Stimulated activated CD4-positive, alpha-beta T cell treated with anti-CD3 and anti-CD28 coated beads, Interleukin-4, amount 100 ng/mL, for 24 hours (primary cell): ENCODE measurements at places on chromosomes 1 and 21.
A peak's percentile ranks its signal among the peaks of the same experiment; 100 is the strongest.

- DNase-seq = no peak
Observed at GRCh38 chr1:1900883-1901640, 10.2 kb upstream of the GNB1 start.

GRCh38 chr1:199182186-199182843 lies 543.5 kb downstream of the PTPRC start:
- DNase-seq = no peak

DNA sequence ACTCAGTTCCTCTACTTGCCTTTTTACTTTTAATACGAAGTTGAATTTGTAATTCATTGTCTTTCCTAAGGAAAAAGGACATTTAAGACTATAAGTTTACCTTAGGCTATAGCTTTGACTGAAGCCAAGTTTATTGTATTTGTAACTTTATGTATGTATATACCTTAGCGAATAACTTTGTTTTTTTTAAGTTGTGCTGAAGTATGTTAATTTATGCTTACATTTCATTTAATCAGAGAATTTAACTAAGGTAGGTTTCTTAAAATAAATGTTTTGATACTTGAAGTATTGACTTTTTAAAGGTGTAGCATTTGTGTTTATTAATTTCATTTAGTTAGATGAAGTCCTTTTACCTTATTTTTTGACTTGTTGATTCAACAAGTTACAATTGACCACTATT lies 55.2 kb upstream of the TPTE start:
- DNase-seq = no peak

DNA sequence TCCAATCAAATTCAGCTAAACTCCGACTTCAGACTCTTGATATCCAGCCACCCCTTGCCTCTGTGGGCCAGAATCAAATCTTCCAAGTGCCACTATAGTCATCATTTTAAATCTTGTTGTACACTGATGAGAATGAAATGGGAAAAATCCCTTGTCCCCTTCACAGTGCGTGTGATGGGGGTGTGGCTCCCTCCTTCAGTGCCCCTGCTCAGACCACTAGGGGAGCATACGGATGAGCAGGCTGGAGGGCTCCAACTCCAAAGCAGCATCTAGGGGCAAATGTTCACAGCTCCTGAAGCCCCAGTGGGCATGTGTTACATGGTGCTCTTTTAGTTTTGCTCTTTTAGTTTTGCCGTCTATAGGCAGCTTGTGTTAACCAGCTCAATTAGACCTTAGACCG lies 35.4 kb upstream of the HSD3B1 start:
- DNase-seq = no peak

- DNase-seq = no peak
Observed at GRCh38 chr1:244022311-244022710, 28.8 kb upstream of the ZBTB18 start.

DNA sequence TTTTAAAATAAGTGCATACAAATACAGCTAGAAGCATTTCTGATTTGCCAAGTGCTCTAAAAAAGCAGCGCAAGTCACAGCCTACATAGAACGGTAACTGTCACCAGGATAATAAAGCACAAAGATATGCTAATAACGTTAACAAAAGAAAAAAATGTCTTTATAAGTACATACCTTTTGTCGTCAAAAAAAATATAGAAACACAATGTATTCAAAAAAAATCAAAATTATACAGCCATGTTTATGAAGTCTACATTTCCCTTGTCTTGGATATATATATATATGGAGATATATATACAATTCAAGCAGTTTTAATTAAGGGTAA lies 3.2 kb downstream of the IRF2BP2 start:
- DNase-seq = no peak

GRCh38 chr1:30673395-30673794 lies 50.0 kb downstream of the MATN1 start:
- DNase-seq = no peak

- DNase-seq = no peak
Observed at GRCh38 chr1:85746777-85747176, 38.5 kb upstream of the ZNHIT6 start.

DNA sequence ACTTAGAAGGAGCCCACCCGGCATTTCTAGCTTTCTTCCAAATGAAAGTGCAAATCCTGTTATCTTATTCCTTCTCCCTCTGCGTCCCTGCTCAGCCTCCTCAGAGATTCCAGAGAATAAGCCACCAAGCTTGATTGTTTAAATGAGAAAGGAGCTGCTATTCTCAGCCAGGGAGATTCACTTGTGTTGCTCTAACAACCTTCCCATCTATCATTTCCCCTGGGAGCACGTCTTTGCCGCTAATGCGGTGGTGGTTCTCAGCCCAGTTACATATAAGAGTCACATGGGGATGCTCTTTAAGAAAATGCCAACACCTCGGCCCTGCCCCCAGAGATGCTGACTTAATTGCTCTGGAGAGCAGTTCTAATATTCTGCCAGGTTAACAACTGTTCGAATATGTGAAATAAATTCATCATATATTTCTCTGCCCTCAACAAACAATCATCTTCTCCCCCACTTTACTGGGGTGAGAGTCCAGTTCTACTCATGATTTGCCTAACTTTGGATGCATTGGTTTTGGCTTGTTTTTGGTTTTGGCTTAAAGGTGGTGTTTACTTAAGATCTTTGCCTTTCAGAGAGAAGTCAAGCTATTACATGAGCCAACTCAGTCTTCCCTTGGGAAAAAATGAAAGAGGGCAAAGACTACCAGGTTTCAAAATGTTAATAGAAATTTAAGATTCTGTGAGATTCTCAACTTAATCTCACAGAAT lies 213.9 kb downstream of the SEC16B start:
- no peak for DNase-seq

GRCh38 chr1:231058416-231059109 lies 18.5 kb upstream of the FAM89A start:
- DNase-seq = no peak

GRCh38 chr21:42148584-42148983 lies 70.4 kb upstream of the ABCG1 start:
- no peak for DNase-seq

GRCh38 chr1:27383039-27383605 lies at the start of gene CD164L2:
TSS of gene CD164L2 (minus strand) at chr1:27383333. CDS start at chr1:27383239, 94 bp downstream.
- peak; percentile 53 for DNase-seq

DNA sequence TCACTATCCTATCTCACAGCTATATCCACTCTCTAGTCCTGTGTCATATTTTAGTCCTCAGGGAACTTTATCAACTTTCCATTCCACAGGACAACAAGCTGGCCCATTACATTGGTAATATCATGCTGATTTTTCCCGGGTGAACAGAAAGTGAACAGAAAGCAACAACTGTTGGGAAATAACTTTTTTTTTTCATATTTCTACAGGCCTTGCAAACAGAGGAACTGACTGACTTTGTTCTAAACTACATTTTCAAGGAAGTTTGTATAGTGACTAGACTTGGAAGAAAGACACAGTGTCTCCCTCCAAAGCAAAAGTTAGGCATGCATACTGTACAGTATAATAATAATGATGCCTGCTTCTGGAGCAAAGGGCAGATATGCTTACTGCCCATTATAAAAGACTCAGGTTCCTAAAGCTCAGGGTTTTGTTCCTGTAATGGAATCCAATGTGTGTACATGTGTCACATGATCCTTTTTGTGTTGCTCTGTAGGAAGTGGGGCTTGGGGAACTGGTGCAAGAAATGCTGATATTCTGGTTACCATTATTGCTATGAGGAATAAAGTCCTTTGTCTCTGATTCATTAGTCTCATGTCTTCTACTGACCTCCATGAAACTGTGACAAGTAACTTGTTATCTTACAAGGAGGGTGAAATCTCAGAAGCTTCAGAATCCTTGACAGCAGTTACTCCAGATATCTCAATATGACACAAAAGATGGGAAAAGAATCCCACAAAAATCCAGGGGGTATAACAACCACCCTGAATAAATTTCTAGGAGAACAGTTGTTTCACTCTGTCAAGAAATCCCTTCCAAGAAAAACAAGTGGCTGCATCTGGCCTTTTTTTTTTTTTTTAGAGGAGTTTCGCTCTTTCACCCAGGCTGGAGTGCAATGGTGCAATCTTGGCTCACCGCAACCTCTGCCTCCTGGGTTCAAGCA lies 17.7 kb upstream of the NTPCR start:
- DNase-seq = no peak
